A549 (cell line): ENCODE measurements at places on chromosomes 12 and 14.
A peak's percentile ranks its signal among the peaks of the same experiment; 100 is the strongest.

GRCh38 chr14:103806805-103807204 lies 40.6 kb downstream of the PPP1R13B start:
- no peak for DNase-seq

- no peak for DNase-seq
Measured at GRCh38 chr12:3152892-3153291, 75.7 kb downstream of the TSPAN9 start.

DNA sequence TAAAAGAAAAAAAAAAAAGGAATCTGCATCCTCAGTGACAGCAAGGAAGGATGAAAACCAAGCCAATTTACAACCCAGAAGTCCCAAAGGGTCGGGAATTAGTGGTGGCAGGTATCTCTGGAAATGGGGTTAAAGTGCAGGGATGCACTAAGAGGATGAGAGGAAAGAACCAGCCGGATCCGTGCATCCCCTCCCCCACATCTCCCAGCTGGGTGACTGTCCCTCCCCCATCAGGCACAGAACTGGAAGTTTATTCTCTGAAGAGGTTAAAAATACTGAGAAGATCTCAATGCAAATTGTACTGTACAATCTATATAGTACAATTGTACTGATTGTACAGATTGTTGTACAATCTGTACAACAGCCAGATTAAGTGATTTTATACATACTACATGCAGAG lies 15.4 kb downstream of the CLMN start:
- no peak for DNase-seq

- DNase-seq: no peak
Measured at GRCh38 chr14:99698236-99698635, 14.1 kb downstream of the CYP46A1 start.

DNA sequence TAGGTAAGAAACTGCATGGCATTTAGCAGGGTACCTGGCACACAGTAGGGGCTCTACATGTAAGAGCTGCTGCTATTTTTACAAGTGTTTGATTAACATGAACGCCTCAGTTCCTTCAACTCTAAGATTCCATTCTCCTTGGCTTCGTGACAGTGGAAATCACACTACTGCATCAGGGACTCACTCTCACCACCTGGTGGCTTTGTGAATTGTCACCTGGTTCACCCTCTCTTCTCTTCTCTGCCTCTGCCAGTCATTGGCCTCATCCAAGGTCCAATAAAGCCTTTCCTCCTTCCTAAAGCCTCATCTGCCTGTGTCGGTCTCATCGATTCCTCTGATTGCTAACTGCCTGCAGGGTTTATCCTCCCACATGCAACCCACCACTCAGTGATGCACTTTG lies 476.4 kb downstream of the VRK1 start:
- DNase-seq: no peak

GRCh38 chr14:75260025-75260763 lies 18.4 kb upstream of the FOS start:
- DNase-seq: no peak

GRCh38 chr12:92908108-92908507 lies 21.0 kb downstream of the EEA1 start:
- no peak for DNase-seq

GRCh38 chr12:29164477-29165393 lies 15.7 kb downstream of the FAR2 start:
- no peak for DNase-seq

DNA sequence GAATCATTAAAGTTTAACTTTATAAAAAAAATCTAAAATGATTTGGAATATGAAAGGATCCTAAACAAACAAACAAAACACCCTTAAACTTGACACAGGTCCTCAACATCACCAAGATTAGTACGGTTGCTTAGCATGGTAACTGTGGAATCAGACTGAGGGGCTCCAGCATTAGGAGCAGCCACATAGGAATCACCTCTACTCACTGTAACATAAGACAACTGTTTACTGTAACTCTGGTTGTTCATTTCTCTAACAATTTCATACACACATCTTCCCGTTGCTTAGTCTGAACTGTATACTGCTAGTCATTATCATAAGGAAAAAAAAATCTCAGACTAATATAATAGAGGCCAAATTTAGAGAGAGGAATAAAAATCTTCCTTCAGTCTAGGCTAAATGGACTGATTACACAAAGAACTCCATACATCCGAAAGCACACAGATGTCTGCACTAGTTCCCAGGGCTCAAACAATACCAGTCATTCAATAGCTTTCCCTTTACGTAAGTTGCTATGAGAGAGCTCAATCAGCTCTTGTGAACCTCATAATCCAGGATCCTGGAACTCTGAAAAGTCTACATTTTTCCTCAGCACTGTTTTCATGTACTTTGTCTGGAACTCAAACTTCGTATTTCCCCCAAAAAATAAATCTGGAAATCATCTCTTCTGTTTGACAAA lies 26.0 kb downstream of the LRP6 start:
- DNase-seq: no peak

- no peak for DNase-seq
Measured at GRCh38 chr14:105228562-105228961, 19.8 kb upstream of the BTBD6 start.

- DNase-seq: no peak
Measured at GRCh38 chr14:53493860-53494259, 340.7 kb upstream of the DDHD1 start.

GRCh38 chr14:49287004-49287403 lies 299.2 kb downstream of the RPS29 start:
- DNase-seq: no peak

DNA sequence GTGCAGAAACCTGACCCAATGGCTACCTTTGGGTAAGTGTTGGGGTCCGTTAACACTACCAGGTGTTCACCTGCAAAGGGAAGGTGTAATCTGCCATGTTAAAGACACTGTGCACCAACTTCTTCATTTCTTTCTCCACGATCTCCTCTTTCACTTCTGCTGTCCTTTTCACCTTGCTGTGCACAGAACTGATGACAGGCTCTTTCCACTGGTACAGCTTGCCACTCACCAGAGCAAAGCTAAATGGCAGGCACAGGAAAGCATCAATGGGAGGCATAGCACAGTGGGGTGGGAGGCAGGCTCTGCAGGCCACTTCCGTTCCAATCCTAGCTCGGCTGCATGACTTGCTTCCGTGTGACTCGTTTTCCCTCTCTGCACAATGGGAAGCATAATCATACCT lies 2.6 kb upstream of the C12orf76 start:
- DNase-seq: no peak

- no peak for DNase-seq
Measured at GRCh38 chr14:54348923-54349620, 47.7 kb upstream of the CDKN3 start.

DNA sequence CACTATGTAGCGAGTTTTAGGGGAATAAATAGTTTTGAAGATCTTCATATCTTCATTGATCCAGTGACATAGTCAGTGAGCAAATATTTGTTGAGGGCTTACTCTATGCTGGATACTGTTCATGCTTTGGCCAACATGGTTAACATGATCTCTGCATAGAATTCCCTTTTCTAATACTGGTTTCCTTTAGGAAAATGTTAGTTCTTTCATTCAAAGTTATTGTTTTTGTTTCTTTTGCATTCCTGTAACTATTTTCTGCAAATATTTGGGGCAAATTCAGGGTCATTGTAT lies 226.5 kb downstream of the C12orf50 start:
- peak; percentile 45 for DNase-seq

DNA sequence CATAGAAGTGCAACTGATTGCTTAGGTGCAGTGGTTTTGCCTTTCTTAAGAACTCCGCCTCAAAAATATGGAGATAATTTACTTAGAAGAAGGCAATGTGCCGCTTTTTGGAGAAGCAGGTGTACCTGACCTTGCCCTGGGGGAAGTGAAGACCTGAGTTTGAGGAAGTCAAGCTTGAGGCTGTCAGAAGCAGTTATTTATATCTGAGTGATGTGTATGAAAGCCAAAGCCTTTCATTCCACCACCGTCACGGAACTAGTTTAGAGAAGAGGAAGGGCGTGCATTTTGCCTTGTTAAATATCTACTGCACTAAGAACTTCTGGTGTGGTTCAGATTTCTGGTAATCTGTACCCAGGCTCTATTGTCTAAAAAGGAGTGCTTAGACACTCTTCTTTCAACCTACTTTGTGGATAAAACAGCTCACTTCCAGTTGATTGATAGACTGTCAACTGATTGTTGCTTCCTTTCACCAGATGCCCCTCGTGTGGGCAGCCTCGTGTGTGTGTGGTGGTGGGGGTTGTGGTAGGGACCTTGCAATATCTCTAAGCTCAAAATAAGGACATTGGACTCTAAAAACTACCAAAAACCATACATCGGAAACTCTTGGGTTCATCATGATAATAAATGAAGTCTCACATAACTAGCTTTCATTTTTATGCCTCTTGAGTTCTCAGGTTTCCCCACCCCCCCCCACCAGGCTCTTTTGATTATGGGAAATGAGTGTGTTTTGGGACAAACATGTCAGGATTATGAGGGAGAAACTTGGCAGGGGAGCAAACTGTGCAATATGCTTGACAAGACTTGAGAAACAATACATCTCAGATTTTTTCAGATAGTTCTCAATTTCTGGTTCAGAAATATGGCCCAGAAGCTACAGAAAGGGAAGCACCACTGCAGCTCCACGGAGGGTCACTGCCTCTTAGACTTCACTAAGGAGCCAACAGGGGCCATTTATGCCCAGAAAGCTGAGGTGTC lies 78.6 kb downstream of the ARF6 start:
- DNase-seq: no peak

GRCh38 chr14:55212634-55213033 lies 21.2 kb upstream of the DLGAP5 start:
- DNase-seq: no peak

DNA sequence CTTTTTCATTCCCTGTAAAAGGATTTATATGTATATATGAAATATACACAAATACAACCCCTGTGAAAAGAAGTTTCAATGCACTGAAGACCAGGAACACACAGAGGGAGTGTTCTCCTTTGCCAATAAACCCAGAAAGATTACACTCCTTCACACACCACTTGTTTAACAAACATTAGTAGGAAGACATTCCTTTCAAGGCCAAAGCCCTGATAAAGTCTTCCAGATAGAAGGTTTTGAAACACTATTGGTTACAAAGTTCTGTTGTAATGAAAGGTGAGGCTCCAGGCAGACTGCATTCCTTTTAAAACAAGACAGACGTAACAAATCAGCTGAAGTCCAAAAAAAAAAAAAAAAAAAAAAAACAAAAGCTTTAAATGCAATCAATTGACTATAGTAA lies 81.0 kb downstream of the PTPN21 start:
- no peak for DNase-seq

DNA sequence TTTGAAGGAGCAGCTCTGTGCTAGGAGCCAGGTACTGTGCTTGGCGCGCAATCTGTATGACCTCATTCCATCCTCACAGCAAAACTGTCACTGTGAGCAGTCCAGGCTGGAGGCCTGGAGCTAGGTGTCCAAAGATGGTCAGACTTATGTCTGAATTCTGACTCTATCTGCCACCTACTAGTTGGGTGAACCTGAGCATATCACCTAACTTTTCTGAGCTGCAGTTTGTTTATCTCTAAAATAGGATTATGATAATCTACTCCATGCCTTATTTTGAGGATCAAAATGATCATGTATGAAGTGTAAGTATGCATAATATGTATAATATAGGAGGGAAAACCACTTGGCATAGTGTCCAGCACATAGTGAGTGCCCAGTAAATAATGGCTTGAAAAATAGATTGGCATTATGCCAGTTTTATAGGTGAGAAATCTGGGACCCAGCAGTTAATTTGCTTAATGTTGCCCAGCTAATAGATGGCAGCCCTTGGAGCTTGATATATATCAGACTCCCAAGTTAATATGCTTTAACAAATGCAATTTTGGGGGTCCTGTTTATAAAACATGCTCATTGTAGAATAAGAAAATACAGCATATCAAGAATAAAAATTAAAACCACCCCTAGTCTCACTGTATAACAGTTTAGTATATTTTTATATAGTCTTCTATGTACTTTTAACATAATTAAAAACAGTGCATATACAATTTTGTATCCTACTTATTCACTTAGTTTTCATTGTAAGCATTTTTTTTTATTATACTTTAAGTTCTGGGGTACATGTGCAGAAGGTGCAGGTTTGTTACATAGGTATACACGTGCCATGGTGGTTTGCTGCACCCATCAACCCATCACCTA lies 4.5 kb upstream of the JPH4 start:
- DNase-seq: no peak

DNA sequence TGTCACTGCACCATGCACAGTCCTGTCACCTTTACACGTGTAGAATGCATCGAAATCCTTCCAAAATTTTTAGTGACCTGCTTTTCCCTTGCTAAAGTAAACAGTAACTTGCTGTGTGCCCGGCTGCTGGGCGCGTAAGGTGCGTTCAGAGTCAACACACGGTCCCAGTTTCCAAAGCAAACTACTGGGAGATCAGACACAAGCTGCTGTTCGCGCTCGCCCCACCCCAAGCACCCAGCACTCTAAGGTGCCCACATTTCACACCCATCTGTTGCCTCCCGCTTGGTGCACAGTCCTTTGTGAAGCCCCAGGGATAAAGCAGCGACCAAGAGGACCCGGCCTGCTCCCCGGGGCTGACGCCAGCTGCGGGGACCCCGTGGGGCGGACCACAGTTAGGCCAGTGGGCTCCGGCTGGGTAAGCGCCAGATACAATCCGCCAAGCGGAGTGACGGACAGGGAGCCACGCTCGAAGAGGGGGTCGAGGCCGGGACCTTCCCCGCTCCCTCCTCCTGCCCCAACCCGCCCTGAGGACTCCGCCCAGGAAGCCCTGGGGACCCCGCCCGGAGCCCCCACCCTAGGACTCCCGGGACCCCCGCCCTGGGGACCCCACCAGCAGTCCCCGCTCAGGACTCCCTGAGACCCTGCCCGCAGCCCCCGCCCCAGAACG lies 633 bp downstream of the STX2 start:
- peak; percentile 25 for DNase-seq

- no peak for DNase-seq
Measured at GRCh38 chr12:93127582-93128331, 198.7 kb upstream of the EEA1 start.

- DNase-seq: peak; percentile 93
Measured at GRCh38 chr12:48119078-48119833, at the start of gene PFKM. Gene PFKM, plus strand, starts transcription at chr12:48119364. Its CDS starts 3,411 bp downstream, at chr12:48122775.

GRCh38 chr14:34966413-34966812 lies 16.4 kb upstream of the SRP54 start:
- no peak for DNase-seq

DNA sequence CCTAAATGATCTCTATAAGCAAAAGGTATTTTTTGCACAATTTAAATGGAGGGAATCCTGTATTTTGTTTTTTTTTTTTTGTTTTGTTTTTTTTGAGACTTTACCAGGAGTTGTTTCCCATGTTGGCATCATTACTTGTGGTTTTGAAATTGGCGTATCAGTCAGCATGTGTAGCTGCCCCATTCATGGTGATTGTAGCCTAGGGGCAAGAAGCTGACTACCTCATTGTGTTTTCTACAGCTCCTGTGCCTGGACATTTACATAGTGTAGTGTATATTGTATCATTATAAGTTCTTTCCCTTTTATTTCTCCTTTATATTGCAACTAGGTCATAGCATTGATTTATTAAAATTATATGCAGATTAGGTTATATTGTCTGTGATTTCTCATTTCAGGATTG lies 24.5 kb downstream of the SAMD4A start:
- no peak for DNase-seq
